ENCODE measurements at places on chromosomes 3 and 15.

DNA sequence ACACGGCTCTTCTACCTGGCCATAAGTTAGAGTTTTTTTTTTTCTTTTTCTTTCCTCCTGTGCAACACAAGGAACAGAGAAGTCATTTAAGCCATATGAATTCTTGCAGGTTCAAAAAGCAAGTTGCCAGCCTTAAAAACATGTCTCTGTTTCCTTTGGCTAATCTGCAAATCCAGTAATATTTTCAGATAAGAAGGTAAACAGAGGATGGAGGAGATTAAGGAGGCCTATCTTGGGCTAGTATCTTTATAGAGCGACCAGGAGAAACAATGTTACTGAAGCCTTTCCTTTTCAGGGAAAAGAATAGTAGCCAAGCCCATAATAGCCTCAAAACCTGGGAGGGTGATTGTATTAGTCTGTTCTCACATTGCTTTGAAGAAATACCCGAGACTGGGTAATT, 20.9 kb upstream of the LMCD1 start:
- no peak for DNase-seq

- DNase-seq, result no peak
Observed at GRCh38 chr3:9036404-9037131, 73.3 kb upstream of the RAD18 start.

GRCh38 chr15:55366981-55367380, 41.2 kb downstream of the CCPG1 start:
- no peak for DNase-seq

GRCh38 chr3:138375447-138375846, 27.1 kb downstream of the MRAS start:
- no peak for DNase-seq

DNA sequence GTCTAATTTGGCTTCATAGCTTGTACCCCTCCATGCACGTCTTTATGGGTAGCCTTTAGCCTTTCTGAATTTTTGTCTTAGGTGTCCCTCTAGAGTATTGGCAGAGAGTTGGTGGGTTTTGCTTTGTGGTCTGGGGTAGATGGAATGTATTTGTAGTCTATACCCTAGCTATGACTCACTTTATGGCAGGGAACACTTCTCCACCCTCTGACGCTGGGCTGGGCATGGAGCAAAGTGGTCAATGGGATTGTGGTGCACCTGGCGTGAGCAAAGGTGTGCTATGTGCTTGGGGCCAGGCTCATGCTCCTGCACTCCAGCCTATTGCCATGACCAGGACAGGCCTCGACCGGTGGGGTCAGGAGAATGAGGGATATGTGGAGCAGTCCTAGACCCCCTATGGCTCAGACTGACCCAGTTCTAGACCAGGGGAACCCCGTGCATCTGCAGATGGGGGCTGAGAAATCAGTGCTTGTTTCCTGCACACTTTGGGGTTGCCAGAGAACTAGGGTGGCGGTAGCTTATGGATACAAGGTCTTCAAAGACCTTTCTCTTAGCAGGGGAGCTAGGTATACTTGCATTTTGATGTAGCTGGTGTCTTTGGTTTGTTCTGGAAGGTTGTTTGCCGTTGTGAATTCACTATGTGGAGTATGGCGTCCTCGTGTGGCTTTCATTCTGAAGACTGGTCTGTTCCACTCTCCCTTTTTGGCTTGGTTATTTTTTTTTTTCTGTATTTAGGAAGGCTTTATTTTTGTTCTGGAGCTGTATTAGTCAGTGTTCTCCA, 49.4 kb upstream of the RPL32 start:
- DNase-seq, result no peak

DNA sequence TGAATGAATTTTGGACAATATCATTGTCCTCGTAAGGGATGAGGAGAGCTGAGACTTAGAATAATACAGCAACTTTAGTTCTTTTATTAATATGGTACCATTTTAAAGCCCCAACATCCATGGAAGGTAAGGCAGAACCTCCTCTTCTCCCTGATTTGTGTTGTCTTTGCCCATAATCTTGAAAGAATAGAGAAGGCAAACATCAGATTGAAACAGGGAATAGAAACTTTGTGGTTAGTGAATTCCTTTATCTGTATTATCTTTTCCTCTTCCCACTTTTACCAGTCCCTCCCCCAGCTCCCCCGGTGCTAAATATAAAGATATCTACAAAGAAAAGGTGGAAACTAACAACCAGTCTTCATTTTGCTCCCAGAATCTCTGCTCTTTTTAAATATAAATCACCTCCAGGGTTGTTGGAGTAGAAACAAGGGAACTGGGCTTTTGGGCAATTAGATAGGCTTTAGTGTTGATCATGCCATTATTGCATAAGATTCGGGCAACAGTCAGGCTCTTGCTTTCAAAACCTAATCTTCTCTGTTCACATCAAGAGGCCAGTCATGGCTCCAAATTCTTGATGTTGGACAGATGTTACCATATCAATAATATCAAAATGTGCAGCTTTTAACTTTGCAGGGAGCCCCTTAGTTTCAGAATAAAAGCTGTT, 32.5 kb downstream of the ITPR1 start:
- no peak for DNase-seq

DNA sequence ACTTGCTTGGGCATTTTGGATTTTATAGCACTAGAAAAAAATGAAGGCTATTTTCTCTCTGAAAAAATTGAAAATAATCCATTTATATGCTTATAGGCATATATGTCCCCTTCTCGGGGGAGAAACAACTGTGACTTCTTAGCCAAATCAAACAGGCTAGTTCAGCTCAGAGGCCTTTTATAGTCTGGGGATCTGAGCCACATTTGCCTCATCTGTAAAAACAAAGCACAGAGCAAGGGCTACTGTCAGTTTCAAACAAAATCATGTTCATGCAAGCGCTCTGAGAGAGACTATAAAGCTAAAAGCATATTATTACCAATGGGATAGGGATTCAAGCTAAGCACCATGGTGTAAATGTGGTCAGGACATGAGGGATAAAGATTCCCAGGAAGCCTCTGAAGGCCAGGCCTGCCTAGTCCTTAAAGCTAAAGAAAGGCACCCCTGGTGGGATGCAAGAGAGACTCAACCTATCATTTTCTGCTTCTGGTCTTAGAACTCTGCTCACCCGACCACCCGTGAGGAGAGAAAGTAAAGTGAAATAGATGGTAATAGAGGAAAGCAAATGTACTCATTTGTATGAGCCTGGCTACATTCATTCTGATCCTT, 51.0 kb upstream of the IL12A start:
- DNase-seq, result no peak

DNA sequence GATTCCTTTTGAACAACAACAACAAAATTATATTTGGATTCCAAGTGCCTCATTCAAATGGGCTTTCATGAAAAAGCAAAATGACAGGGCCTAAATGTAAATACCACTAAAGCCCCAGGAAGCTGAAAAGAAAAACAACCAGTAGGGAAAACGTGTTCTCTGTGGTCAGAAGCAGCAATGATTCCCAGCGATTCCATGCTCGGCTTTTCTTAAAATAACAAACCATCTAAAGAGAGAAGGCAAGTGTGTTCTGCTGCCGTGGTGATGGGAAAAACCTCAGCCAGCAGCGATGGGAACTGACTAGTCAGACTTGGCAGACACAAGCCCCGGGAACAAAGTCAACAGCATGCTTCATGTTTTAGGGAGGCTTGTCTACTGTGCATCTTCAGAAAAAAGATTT, 153.6 kb downstream of the TNIK start:
- no peak for DNase-seq

DNA sequence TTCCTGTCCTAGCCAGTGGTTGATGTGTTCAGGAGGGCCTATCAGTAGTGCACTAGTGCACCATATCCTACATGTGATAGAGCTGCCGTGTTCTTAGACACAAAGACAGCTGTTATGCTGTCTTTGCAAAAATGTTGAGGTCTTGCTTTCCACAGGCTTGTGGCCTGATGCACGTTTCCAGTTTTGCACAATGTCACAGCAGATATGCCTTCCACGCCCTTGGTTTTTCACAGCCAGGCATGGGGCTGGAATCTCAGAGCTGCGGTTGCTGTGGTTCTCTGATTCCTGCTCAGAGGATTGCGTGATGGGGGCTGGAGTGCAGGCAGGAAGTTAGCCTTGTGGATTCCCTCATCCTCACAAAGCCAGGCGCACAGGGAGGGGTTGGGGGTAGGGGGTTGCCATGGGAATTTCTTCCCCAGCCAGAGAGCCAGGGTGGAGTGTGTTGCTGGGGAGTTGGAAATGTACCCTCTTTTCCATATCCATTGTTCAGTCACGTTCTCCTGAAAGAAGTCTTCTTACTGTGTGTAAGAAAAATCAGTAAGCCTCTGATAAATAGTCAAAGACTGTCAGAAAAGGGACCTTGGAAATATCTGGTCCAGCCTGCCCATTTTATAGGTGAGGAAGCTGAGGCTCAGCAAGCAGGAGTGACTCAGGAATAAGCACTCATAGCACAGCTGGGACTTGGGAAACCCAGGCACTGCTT, 79.4 kb downstream of the SMAD3 start:
- DNase-seq, result no peak

GRCh38 chr15:85330901-85331588, 49.4 kb upstream of the AKAP13 start:
- DNase-seq, result no peak

- no peak for DNase-seq
Observed at GRCh38 chr3:177150218-177150916, 46.9 kb downstream of the TBL1XR1 start.

- DNase-seq, result no peak
Observed at GRCh38 chr3:128197855-128198254, 44.6 kb downstream of the EEFSEC start.

DNA sequence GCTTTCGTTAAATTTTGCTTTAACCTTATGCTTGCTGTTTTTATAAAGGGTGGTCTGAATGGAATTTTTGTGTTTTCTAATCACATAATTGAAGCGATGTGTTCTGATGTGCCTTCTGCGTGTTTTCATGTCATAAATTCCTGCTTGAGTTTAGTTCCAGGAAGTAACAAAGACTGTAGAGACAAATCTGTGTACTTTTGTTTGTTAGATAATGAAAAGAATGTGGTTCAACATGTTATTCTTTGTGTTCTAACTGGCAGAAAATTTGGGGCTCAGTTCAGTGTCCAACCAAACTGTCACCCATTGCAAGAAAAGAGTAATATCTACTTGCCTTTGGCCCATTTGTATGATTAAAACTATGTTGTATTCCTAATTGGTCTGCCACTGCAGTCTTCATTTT, 324.0 kb downstream of the DIPK2A start:
- DNase-seq, result no peak

GRCh38 chr3:22937536-22937935, 265.6 kb upstream of the UBE2E2 start:
- DNase-seq, result no peak

GRCh38 chr3:4670352-4670751, 177.2 kb downstream of the ITPR1 start:
- no peak for DNase-seq

DNA sequence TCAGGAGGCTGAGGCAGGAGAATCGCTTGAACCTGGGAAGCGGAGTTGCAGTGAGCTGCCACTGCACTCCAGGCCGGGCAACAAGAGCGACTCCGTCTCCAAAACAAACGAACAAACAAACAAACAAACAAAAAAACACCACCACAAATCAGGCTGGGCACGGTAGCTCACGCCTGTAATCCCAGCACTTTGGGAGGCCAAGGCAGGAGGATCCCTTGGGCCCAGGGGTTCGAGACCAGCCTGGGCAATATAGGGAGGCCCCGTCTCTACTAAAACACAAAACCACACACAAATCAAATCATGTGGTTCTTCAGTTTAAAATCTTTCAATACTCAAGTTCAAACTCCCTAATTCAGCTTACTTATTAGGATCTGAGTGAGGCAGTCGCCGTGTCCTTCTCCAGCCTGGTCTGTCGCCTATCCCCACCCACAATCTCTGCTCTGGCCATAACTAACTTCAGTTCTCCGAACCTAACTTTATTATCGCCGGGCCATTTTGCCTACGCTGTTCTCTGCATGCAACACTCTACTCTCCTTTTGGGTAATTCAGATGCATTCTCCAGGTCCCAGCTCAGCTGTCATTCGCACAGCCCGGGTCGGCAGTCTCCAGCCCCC, 660 bp upstream of the RTF1 start:
- no peak for DNase-seq

DNA sequence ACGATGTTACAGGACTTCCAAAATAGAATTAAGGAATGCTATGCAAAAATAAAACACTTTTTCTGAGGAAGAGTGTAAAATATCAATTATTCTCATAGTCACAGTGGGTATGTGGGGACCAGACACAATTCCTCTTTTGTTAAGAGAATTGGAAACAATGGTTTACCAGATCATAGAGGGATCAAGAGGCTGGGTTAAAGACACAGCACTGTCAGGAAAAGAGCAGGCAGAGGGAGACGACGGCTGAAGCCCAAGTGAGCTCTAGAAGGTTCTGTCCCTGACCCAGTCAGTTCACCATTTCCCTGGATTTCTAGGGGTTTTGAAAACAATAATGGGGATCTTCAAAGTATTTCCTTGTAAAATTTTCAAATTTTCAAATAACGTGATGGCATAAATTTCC, 54.0 kb upstream of the POLR2M start:
- DNase-seq, result no peak

All from hematopoietic multipotent progenitor cell treated with erythropoietin and hydrocortisone succinate and interleukin-3 and kit ligand, for 15 days (in vitro differentiated cells).